ENCODE measurements at places on chromosomes 11 and 22. TPM values are rescaled to one million over a fixed set of nuclear protein-coding genes. Genes with fewer than 3 reads are reported as not detected.

DNA sequence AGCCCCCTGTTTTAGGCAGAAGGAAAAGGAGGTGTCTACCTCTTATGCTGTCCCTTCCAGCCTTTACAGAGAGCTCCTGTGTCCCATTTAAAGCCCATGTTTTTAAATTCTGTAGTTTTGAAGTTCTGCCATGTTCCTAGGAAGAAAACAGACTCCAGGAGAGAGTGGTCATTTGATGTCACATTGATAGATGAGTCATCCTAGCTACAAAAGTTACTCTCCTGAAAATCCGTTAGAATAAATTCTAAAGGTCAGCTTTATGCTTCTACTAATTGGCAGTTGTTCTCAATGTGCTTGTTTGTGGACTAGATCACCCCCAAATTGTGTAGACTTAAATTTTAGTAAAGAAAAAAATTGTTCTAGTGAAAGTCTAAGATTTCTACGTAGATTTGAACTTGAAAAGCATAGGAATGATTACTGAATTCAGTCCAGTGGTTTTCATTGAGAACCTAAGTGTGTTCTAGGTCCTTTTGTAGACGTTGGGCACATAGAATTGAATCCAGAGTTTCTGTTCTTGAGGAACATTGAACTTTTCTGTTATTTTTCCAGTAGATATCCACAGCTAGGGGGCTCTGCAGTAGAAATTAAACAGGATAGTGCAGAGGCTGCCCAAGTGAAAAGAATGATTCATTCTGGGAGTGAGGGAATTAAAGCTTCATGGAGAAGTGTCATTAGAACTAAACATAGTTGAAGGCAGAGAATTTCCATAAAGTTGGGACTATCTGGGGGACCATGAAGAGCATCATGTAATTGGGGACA is 140.6 kb upstream of the RASSF10 start:
- no peak for DNase-seq

- no peak for DNase-seq
Observed at GRCh38 chr11:75298191-75298975, 53.1 kb downstream of the ARRB1 start.

DNA sequence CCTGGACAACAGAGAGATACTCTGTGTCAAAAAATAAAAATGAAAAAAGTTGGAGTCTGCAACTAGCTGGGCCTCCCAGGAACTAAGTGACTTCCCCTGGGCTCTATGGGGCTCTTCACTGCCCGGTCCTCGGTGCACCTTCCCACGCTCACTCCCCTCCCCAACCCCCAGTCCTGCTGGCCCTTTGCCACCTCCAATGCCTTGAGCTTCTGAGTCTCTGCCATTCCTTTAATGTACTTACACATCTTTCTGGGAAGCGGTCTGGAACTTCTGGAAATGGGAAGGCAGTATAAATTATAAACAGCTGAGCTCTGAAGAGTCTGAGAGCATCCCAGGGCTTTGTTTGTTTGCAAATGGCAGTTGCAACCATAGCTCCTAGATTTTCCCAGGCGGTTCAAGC is 5.9 kb upstream of the BATF2 start:
- no peak for DNase-seq

DNA sequence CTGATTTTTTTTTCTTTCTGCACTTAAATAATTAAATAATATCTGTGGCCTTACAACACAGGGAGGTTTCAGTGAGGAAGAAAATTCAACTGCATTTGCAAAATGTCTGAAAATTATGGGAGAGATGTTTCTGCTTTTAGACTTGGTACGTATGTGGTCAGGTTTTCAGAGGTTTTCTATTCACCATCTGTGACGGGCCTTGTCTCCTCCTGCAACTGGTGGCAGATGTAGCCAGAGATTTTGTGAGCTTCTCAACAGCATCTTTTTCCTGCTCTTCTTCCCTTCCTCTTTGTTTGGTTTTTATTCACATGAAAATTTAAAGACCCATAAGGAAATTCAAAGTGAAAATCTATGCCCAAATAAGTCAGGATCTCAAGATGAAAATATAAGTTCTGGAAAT is 38.3 kb downstream of the ZBTB16 start:
- no peak for DNase-seq

- DNase-seq = no peak
Observed at GRCh38 chr11:62719302-62719978, 7.8 kb downstream of the HNRNPUL2 start.

GRCh38 chr22:31092161-31092560 is 11.0 kb downstream of the SMTN start:
- DNase-seq = no peak

DNA sequence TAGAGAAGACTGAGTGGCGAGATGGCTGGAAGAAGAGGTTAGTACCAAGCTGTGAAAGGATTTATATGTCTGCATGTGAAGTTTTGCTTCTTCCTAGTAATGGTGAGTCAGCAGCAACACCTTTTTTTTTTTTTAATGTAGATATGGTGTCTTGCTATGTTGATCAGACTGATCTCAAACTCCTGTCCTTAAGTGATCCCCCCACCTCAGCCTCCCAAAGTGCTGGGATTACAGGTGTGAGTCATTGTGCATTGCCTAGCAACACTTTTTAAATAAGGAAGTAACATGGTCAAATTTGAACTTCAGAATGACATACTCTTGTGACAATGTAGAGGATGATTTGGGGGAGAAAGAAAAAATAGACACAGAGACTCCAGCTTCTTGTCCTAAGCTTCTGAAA is 6.5 kb upstream of the CSTPP1 start:
- DNase-seq = no peak

- DNase-seq = no peak
Observed at GRCh38 chr11:61089806-61090491, 12.3 kb upstream of the CD5 start.

- no peak for DNase-seq
Observed at GRCh38 chr11:34308913-34309585, 48.8 kb downstream of the ABTB2 start.

DNA sequence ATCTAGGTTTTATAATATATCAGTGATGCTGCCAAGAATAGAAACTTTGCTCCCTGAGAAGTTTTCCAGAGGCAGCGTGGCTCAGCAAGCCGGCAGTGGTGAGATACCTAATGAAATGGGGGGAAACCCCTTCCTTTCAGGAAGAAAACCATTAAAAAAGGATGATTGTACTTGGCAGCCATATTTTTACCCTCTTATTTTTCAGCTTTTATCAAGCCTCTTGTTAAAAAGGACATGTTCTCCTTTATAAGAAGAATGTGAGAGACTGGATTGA is 9.0 kb upstream of the ME3 start:
- no peak for DNase-seq

Gene GRAP2
- total RNA-seq = 0.12 TPM

Gene CREB3L1
- total RNA-seq = 0.75 TPM

Gene MOV10L1
- not detected for total RNA-seq

Gene IGSF9B
- 12.9 TPM for total RNA-seq

All from neural crest cell (in vitro differentiated cells).